ENCODE measurements at places on chromosomes 5 and 9. TPM values are rescaled to one million over a fixed set of nuclear protein-coding genes. Genes with fewer than 3 reads are reported as not detected.

DNA sequence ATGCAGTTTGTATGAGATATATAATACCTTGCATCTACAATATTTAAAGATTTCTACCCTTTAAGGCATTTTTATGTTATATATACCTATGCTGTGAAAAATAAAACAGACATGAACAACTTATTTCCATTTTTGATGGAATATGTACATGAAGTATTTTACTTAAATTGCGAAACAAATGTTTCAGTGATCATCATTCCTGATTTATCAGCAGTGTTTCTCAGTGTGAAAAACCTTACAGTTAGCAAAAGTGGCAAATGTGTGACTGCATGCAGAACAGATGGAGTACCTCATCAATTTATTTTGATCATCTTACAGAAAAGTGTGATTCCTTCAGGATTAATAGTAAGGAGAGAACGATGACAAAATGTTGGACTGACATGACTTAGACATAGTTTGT lies 43.1 kb downstream of the PRR16 start:
- H3K4me1 ChIP-seq, result no peaks in the 10 kb centered on the region
- H3K36me3 ChIP-seq, result no peaks in the 10 kb centered on the region
- H3K4me3 ChIP-seq, result no peak overlapping the region
- H3K27ac ChIP-seq, result no peak overlapping the region
- DNase-seq, result no peak

DNA sequence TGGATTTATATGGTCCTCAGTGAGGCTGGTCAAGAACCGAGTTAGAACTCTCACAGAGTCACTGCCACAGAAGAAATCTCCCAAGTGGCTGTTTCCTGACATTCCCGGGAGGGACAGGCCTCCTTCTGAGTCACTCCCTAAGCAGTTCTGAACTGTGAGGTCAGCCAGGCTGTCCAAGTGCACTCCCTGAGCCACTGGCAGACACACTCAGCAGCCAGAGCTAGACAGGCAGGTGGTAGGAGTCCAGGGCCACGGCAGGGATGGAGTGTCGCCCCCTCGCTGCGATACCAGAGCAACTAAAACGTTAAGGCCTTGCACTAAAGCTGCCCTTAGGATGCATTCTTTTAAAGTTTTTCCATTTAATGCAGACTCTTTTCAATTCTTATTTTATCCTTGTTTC lies 3.4 kb downstream of the IL4 start:
- no peak for DNase-seq
- H3K36me3 ChIP-seq, result no peaks in the 10 kb centered on the region
- peaks cover 19% of the 10 kb centered on the region for H3K27me3 ChIP-seq
- H3K4me3 ChIP-seq, result no peak overlapping the region
- peaks cover 2% of the 10 kb centered on the region for H3K4me1 ChIP-seq

DNA sequence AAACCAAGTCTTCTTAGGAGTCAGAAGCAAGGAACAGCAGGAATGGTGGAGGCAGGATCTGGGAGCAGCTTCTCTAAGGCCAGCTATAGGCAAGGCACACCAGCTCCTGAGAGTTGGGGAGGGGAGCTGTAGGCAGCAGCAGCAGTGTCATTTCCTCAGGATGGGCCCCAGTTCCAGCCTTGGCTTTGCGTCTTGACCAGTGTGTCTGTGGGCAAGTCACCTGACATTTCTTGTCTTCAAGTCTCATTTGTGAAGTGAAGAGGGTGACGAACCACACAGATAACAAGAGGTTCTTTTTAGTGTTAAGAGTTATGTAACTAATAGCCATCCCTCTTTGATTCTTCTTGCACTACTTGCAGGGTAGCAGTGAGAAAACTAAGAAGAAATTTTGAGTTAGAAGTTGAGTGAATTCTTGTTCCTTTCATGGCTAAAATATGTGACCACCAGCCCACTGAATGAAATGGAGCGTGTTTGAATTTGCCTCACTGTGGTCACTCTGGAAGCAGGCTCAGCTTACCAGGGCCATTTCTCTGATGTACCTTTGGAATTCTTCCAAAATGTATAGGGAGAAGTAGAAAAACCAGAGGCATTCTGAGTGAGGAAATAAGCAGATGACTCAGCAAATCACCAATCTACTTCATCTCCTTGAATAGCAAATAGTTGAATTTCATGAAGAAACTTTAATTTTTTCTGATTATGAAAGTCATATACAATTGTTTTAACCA lies 42.4 kb downstream of the RHOBTB3 start:
- H3K4me3 ChIP-seq, result no peak overlapping the region
- no peak for DNase-seq
- peaks cover 13% of the 10 kb centered on the region for H3K36me3 ChIP-seq
- no peaks in the 10 kb centered on the region for H3K4me1 ChIP-seq

DNA sequence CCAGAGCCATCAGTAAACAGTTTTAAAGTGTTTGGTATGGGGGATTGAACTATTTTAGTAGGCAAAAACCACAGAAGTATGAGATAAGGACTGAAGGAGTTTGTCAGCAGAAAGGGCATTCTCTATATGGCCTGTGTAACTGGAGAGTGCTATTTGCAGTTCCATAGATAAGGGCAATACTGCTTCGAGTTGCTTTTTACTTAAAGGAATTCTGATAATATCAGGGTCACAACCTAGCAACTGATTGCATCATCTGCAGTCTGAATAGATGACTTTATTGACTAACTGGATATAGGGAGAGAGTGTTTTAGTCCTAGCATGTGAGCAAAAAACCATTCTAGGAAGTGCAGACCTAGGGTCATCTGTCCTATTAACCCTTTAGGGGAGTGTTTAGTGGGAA lies 645.2 kb upstream of the PTPRD start:
- DNase-seq, result no peak
- no peaks in the 10 kb centered on the region for H3K27me3 ChIP-seq
- no peak overlapping the region for H3K4me3 ChIP-seq
- peaks cover 19% of the 10 kb centered on the region for H3K4me1 ChIP-seq
- H3K36me3 ChIP-seq, result peaks cover 4% of the 10 kb centered on the region
- peak overlapping the region; percentile 44 for H3K27ac ChIP-seq

GRCh38 chr5:171521679-171522078 lies 102.2 kb downstream of the FGF18 start:
- H3K4me1 ChIP-seq, result peaks cover 4% of the 10 kb centered on the region
- peaks cover 37% of the 10 kb centered on the region for H3K27me3 ChIP-seq
- H3K4me3 ChIP-seq, result no peak overlapping the region
- H3K27ac ChIP-seq, result no peak overlapping the region
- H3K36me3 ChIP-seq, result no peaks in the 10 kb centered on the region

FOXD4L6 gene
- not detected for total RNA-seq

All from progenitor cell of endocrine pancreas (in vitro differentiated cells).